ENCODE measurements at places on chromosomes 5 and 9.

- DNase-seq = no peak
These were observed 291.3 kb downstream of the FBXL7 start for GRCh38 chr5:15791274-15791673.

GRCh38 chr9:79012561-79012960, 559.2 kb upstream of the TLE4 start:
- no peak for DNase-seq

DNA sequence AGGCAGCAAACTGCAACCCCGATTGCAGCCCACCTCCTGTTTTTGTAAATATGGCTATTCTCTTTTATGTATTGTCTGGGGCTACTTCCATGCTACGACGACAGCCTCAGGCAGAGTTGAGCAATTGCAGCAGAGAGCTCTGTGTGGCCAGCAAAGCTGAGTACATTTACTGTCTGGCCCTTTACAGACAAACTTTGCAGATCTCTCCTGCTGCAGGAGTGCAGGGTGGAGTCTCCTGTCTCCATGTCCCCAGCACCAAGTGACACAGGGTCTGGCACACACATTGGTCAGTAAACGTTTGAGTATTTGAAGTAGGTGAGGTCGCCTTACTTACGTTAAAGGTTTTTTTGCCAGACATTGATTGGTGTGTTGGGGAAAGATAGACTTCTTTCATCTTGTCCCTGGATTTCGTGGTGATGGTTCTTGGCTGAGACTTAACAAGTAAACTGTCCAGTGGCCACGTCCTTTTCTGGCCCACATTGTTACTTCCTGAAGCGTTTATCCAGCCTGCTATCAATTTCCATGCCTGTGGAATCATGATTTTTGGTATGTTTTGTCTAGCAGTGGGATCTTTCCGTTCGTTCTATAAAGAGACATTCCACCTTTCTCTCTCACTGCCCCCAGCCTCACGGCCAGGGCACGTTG, 27.2 kb downstream of the PRRC2B start:
- DNase-seq = no peak

- no peak for DNase-seq
These were observed 324.1 kb downstream of the CDH10 start for GRCh38 chr5:24320643-24321042.

- no peak for DNase-seq
These were observed 4.4 kb downstream of the SLIT3 start for GRCh38 chr5:169296419-169297143.

GRCh38 chr5:131245312-131245711, 18.5 kb upstream of the CDC42SE2 start:
- DNase-seq = no peak

DNA sequence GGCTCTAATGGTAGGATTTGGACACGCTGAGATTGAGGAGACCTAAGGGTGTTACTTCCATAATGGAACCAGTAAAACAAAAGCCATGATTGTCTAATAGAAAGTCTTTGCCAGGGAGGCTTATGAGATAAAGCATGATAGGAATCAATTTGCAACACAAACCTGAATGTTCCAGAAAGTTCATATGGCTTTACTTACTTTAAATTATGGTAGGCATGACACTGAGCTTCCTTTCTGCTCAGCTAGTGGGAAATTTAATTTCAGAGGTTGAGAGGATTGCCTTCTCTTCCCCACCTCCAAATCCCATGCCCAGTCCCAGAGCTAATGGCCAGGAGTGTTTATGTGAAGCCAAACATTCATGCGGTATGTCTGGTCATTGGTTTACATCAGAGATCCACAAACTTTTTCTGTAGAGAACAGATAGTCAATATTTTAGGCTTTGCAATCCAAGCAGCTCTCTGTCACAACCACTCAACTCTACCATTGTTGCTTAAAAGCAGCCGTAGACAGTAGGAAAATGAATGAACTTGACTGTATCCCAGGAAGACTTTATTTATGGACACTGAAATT, 114.5 kb downstream of the UGCG start:
- no peak for DNase-seq

Data from cerebellum (tissue), 4 donors.